ENCODE measurements at places on chromosomes 11 and 22.

- no peak for DNase-seq
Measured at GRCh38 chr11:46248289-46249102, 29.0 kb upstream of the CREB3L1 start.

DNA sequence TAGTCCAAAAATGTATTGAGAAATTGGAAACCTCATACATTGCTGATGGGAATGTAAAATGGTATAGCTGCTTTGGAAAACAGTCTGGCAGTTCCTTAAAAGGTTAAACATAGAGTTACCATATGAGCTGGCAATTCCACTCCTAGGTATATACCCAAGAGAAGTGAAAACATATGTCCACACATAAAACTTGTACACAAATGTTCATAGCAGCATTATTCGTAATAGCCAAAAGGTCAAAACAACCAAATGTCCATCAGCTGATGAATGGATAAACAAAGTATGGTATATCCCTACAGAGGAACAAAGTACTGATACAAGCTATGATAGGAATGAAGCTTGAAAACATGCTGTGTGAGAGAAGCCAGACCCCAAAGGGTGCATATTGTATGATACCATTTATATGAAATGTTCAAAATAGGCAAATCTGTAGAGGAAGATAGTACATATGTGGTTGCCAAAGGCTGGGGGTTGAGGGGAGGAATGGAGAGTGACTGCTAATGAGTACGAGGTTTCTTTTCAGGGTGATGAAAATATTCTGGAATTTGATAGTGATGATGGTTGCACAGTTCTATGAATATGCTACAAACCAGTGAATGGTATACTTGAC lies 85.8 kb downstream of the ZBTB16 start:
- DNase-seq: no peak

GRCh38 chr22:46598737-46599424 lies 21.3 kb upstream of the GRAMD4 start:
- no peak for DNase-seq

DNA sequence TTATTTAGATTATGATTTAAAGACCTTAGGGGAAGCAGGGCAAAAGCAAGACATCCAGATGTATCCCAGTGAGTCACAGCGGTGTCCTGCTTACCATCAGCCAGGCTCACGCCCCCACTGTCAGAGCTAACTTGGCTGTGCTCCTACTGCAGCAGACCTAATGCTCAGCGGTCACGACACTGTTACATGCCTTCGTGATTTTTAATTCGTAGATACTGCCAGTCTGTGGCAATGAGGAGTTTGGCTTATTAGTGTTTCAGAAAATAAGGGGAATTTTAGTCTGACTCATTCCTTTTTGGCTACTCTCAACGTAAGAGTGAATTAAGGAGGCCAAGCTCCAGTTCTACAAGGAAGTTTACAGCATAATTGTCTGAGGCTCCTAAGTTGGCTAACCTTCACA lies 22.7 kb downstream of the EFCAB6 start:
- DNase-seq: no peak

DNA sequence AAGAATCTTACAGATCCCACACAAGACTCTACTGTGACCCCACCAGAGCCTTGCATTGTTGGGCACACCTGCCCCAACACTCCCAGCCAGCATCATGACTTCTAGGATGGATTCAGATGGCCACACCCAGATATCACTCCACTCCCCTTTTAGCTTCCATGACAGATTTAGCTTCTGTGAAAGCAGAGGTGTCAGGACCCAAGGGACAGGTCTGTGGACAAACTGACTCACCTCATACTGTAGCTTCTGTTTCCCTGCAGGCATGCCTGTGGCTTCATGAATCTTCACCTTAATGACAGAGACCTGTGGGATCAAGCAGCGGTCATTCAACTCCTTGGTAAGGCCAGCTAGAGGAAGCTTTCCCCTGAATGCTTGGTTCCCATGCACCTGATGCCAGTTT lies 8.5 kb upstream of the TBC1D10A start:
- no peak for DNase-seq

- DNase-seq: no peak
Measured at GRCh38 chr11:26741036-26741435, 19.2 kb upstream of the SLC5A12 start.

DNA sequence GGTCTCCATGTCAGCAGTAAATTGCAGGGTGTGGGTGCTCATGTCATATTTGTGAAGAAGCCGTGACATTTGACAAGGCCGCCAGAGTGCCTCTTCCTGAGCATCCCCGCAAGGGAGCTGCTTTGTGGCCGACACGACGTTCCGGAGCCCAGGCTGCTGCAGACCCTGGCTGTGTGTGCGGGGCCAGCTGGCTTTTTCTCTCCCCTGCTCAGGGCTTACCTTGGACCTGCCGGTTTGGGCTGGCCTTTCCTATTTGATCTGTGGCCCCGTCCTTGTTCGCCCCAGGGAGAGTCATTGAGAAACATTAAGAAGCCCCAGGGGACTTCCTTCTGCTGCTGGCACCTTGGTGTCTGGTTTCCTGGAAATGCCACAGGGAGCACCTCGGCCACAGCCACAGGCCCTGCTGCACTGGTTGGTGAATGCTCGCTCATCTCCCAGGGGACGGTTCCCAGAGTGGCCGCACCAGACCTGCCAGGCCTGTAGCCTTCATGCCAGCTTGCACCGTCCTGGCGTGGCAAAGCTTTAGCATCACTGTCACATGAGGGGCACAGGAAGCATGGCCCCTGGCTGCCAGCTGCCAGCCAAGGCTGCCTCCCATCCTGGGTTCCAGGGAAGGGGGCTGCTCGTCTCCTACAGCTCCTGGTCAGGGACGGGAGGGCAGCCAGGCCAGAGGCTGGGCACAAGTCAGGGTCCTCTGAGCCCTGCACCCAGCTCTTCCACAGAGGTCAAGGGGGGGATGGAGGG lies 5.4 kb downstream of the GRK2 start:
- no peak for DNase-seq

DNA sequence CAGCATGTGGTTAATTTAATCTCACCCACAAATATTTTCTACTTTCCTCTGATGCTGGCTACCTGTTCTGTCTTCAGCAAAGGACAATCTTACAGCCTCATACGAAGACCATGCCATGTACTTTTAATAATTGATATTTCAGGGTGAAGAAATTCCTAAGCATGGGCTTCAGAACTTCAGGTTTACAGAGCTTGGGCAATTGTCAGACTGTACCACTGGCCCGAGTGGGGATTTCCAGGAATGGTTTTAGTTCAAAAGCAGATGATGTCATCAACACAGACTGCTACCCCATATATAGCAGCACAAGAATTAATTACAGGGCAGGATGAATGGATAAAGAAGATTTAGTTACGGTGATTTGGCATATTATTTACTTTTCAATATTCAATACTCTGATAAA lies 171.8 kb downstream of the ETS1 start:
- no peak for DNase-seq

DNA sequence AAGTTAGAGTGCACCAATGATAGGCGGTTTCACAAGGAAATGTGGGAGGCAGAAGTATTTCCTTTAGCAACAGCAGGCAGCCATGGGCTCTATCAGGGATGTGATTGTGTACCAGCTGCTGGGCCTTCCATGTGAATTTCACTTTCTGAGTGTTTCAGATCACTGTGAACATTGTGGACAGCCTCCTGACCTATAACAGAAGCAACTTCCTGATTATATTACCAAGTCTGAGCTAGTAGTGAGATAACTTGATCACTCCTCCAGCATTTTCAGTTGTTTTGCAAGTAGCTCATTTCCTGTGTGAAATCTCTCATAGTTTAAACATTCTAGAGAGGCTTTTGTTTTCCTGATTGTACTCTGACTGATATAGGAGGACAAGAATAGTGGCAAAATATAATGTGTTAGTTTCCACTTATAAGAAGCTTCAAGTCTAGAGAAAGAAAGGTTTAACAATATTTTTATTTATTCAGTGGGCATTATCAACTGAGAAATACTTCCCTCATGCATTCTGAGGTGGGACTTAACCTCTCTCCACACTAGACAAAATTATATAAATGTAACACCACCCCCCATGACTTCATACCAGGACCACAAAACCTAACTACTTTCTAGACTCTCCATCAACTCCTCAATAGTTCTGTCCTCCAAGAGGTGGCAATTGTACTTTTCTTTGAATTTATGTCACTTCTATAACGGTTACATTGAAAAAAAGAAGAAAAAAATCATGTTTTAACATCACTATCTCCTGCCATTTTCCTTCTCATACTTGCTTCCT lies 184.2 kb upstream of the LUZP2 start:
- no peak for DNase-seq

DNA sequence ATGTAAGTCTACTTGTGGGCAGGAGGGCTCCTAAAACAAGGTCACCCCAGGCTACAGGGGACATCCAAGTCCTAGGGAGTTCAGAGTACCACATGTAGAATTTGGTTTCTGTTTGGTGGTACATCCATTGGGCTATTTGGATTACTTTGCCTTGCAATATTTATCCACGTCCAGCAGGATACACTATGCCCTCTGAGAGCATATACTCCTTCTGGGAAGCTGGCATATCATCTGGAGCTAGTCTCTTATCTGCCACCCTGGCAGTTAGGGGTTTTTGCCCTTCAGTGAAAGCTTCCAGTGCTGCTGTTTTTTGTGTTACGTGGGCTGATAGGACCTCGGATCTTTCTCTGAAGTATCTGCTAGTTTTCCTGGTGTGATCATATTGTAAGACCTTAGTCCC lies 7.3 kb downstream of the LMO2 start:
- DNase-seq: no peak

DNA sequence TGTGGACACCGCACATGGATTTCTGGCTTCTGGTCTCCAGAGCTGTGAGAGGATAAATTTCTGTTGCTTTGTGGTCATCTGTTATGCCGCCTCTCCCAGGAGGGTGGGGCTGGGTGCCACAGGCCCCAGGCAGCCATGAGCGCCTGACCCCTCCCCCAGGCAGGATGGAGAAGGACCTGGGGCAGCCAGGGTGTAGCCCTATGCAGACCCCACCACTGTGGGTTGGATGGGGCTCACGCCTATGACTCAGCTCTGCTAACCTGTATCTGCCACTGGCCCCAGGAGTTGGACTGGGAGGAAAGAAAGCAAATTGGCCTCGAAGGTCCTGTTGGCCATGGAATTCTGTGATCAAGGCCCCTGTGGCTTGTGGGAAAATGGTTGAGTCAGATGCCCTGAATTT lies 1351.1 kb downstream of the BRD1 start:
- no peak for DNase-seq

- no peak for DNase-seq
Measured at GRCh38 chr22:42794551-42795510, 62.2 kb downstream of the ARFGAP3 start.

DNA sequence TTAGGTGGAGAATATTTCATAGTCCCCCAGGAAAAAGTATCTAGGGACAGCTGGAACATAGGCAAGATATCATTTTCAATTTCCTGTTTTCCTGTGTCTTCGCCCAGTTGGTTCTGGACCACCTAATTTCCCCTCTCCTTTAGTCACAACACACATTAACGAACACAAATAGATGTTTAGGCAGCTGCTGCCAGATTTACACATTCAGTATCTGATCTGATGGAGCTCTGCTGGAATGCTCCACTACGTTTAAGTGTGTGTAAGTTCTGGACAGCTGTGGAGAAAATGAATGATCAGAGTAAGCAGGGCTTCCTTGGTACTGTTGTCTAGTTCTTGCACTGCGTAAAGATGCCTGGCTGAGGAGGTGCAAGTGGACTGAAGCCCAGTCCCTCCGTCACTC lies 36.1 kb upstream of the CLPB start:
- DNase-seq: no peak

GRCh38 chr11:66022401-66023185 lies 3.7 kb downstream of the CATSPER1 start:
- no peak for DNase-seq

GRCh38 chr11:3014057-3014938 lies 22.2 kb upstream of the NAP1L4 start:
- no peak for DNase-seq

GRCh38 chr11:19306179-19306944 lies 65.6 kb upstream of the E2F8 start:
- DNase-seq: no peak

DNA sequence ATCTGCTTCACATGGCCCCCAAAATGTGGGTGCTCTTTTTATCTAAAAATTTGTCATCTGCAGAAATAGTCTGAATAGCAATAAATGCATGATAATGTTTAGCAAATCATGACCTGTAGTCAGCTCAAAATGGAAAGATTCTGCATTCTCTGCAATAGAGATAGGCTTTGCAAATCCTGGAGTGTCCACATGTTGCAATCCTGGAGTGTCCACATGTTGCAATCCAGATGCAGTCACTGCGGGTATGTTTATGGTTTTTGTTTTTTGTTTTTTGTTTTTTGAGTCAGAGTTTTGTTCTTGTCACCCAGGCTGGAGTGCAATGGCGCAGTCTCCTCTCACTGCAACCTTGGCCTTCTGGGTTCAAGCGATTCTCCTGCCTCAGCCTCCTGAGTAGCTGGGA lies 20.2 kb upstream of the LRRC32 start:
- no peak for DNase-seq

- peak; percentile 83 for DNase-seq
Measured at GRCh38 chr11:46489656-46490560, 98.3 kb upstream of the CHRM4 start.

GRCh38 chr22:33793475-33793874 lies 126.8 kb downstream of the LARGE1 start:
- DNase-seq: no peak

DNA sequence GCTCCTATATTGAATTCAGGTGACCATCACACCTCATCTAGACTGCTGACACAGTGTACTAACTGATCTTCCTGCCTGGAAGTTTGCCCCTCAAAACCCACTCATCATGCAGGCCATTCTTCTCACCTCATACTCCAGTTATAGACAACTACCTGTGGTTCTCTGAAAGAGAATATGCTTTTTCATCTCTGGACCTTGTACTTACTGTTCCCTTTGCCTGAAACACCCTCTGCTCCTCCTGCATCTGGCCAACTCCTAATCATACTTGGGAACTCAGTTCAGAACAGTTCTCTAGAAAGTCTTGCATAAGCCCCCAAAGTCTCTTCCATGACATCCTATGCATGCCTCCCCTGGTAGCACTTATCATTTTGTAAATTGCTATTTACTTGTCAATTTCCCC lies 28.2 kb upstream of the P4HA3 start:
- no peak for DNase-seq

DNA sequence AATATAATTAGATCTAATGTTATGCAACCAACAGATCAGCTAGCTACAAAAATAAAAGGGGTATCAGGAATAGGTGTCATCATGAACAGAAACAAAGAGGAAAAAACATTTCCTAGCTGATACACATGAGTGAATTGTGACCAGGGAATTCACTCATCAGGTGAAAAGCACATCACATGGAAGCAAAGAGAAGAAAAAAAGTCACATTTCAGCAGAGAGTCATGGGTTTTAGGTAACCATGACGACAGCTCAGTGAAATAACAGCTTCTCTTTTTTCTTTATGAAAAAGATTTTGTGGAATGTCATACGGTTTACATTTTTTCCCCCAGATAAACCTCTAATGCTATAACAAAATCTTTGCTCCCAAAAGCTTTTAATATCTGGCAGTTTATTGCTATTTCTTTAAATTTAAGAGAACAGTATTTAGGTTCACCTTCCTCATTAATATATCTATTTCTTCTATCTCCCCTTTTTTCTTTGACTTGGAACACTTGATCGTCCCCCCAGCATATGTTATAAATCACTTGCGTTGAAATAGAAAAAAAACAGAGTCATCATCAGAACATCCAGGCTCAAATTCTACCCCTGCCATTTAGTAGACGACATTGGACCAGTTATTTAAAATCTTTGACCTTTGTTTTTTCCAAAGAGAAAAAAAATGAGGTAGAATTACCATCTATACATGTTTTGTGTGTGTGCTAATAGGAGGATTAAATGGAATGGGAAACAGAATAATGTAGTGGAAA lies 5.3 kb downstream of the TYR start:
- no peak for DNase-seq

Data from NCI-H524 treated with DMSO at 0.1 percent for 48 hours (cell line).